Cerebellar cortex (tissue), 1 donor: ENCODE measurements at places on chromosomes 4 and X.

DNA sequence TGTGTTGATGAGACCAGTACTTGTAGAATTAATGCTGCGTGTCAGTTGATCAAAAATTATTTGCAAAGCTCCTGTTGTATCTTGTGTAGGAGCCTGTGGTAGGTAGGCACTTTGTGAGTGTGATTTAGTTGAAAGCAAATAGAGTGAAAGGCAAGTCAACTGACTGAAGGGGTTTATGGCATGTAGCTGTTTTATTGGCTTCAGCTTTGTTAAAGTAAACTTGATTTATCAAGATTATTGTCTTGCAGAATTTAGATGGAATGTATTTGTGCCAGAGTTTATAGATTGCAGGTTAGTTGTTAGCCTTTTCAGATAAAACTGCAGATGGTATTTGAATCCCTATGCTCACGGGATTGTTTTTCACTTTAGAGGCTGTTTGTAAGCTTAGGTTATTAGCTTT, 128.0 kb downstream of the FRAS1 start:
- DNase-seq, result no peak

DNA sequence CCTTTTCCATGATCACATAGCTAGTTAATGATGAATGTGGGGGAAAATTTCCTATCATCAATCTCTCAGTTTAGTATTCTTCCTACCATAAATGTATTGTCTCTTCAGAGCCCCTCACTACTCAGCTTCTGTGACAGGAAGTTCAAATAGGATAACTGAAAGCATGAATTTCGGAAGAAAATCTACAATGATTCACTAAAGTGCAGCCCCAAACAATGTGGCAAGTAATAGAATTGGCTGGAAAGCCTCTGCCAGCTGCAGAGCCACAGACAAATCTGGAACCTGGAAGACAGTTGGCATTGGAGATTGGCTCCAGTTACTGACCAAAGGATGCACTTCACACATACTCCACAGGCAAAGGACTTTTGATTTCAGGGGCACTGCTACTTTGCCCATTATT, 35.2 kb downstream of the EGF start:
- DNase-seq, result no peak

DNA sequence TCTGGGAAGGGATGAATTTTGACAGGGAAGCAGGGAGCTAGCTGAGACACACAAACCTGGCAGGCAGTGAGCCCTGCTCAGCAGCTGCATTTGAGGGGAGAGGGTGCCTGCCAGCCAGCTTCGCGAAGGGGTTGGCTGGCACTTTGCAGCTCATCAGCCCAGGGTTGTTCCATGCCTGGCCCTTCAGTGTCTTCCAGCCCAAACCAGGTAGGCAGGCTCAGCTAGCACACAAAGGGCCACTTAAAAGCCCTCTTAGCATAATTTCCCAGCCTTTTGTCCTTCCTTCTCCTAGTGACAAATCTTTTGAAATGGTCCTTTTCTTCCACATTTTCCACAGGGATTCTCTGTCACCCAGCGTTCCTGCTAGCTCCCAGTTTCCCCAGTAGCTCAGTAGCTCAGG, 4.3 kb upstream of the FRMPD3 start:
- DNase-seq, result no peak

- no peak for DNase-seq
Observed at GRCh38 chr4:121712001-121712651, 15.3 kb upstream of the ANXA5 start.

DNA sequence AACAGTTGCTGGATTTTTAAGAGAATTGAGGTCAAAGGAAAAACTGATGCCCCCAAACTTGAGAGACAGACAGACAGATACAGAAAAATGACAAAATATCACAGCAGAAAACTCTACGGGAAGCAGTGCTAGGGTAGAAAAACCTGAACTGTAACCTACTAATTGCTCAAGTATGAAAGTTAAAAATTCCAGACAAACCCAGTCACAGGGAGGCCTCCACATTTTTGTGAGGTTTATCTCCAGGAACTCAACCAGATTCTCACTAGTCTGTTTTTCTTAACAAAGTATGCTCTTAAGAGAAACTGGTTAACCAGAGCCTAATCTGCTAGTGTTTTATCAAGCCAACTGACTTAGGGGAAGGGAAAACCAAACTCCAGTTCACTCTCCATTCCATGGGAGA, 19.9 kb upstream of the PPP3CA start:
- DNase-seq, result no peak

DNA sequence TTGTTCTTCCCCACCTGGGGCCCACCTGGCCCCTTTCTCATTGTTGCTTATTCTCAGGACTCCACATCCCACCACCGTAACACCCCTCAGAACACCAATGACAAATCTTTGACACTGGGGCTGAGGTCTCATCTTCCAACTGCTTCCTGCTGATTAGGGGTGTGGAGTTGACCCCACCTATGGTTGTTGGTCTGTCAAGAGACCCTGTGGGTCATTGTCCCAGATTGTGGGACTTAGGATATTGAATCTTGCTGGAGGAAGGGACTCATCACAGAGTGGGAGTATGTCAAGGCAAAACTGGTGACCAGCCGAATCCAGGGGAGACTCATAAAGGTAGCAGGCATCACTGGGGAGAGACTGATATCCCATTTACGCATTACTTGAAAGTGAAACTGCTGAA, 140.2 kb upstream of the PLAC1 start:
- DNase-seq, result no peak

DNA sequence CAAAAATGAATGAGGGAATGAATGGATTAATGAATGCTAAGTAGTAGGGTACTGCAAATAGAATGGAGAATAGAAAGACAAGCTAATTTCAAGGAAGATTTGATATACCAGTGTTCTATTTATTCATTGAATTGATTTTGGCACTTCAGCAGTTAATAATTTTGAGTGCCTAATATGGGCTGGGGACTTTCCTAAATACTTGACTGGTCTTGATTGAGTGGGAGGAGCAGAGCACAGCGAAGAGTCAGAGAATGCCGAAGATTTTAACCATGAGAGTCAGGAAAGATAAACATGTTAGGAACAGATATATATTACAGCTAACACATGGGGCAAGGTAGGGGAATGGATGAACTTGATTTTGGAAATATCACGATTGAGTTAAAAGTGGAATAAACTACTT, 10.6 kb downstream of the IL15 start:
- no peak for DNase-seq

DNA sequence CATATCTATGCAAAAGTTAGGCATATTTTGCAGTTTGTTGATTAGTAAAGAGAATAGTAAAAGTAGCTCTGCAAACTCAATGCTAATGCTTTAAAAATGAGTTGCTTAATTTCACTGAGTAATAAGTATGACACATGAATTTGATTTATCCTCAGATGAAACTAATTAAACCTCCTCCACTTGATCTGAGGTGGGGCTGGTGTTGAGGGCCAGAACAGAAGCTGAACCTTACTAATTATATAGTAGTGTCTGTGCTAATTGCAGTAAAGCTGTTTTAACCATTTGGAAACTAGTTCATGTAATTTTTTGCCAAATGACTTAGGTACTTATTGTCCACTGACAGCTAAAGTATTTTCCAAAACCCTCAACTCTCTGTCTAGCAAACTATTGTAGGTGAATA, 7.7 kb upstream of the PGAM4 start:
- DNase-seq, result no peak

GRCh38 chrX:129529685-129530281, 6.5 kb upstream of the SMARCA1 start:
- no peak for DNase-seq

DNA sequence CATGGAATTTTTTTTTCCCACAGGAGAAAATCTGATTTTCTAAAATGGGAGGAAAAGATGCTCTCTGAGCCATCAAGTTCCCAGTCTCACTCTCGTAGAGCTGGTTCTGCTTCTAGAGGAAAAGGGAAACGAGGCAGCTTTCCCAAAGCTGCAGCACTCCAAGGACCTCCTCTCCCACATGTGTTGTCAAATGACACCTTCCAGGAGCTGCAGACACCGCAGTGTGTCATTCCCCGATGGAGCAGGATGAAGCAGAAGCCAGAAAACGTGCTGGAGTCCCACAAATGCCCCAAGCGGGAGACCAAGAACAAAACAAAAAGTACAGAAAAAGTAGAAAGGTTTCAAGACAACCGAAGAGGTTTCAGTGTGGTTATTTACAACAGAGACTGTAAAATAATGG, 348.1 kb downstream of the ARHGAP10 start:
- DNase-seq, result no peak

DNA sequence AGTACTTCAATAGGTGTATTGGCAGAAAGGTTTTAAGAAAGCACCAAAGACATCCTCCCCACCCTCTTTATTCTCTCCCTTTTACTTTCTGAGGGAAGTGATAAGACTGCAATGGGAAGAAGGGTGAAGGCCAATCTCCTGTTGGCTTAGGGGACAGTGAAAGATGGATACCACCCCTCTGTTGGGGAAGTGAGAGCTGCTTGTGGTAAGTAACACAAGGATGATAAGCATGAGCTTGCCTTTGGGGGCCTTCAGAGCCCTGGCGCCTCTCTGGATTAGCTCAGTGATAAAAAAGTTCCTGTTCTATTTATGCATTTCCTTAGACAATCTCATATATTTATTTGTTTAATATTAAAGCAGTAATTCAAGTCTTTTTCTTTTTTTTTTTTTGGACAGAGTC, 5.2 kb upstream of the KLF8 start:
- DNase-seq, result no peak

DNA sequence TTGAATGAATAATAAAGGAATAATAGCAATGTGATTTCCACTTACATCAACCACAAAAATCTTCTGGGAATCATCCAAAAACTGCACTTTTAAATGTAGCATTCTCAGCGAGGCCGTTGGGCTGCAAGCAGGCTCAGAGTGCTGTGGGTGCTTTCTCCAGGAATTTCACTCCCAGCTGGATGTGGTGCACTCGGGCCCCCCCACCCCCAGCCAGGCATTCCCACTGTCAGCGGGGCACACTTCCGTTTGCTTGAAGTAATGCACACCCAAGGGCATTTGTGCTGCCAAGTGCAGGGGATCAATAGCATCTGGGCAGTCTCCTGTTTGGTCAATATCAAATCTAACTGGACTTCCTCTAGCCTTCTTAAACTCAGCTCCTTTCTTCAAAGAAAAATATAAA, at the start of gene FRMD7:
TSS of gene FRMD7 (minus strand) at position 278 of the 400 bp plus-strand sequence. CDS start at position 102, 176 bp downstream.
- DNase-seq, result no peak

DNA sequence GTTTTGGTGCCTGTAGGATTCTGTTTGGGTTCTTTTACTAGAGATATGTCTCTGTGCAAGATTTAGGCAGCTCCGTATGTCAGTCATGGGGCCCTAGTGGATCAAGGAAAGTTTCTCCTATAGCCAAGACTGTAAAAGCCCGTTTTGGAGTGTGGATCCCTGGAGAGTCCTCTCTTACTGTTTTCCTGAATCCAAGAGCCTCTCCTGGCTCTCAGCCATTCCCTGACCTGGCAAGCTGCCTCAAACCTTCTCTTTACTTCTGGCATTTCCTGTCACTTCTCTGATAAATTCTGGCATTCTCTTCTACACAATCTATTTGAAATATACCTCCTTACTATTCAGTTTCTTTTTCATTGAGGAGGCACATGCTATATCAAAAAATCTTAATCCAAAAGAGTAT, 41.4 kb downstream of the DCAF12L2 start:
- DNase-seq, result no peak

DNA sequence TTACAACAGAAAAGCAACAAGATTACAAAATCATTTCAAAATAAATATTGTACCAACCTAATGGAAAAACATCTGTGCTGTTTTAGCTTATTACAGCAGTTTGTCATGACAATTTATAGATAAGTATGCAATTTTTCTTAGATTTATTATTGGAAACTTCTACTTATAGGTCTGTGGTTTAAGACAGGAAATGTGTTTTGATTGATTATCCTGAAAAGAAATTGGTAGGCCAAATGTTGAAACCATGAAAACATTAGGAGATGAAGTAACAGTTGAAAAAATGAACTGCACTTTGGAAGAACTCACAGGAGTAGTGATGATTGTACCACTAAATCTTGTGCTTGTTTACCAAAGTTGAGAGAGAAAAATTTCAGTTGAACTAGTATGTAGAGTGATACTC, 162.2 kb upstream of the GIMD1 start:
- DNase-seq, result no peak

- DNase-seq, result no peak
Observed at GRCh38 chrX:137151403-137151802, 117.6 kb upstream of the GPR101 start.

GRCh38 chr4:54165438-54165837, 63.7 kb upstream of the PDGFRA start:
- peak; percentile 3 for DNase-seq

DNA sequence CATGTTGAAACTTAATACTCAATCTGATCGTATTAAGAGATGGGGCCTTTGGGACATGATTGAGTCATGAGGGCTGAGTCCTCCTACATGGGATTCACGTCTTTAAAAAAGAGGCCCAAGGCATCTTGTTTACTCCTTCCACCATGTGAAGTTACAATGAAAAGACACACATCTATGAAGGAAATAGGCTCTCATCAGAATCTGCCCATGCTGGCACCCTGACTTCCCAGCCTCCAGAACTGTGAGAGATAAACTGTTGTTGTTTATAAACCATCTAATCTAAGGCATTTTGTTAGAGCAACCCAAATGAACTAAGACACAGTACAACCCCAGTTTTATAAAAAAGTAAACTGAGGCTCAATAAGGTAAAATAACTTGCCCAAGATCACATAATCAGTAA, 32.3 kb downstream of the PPP3CA start:
- no peak for DNase-seq

DNA sequence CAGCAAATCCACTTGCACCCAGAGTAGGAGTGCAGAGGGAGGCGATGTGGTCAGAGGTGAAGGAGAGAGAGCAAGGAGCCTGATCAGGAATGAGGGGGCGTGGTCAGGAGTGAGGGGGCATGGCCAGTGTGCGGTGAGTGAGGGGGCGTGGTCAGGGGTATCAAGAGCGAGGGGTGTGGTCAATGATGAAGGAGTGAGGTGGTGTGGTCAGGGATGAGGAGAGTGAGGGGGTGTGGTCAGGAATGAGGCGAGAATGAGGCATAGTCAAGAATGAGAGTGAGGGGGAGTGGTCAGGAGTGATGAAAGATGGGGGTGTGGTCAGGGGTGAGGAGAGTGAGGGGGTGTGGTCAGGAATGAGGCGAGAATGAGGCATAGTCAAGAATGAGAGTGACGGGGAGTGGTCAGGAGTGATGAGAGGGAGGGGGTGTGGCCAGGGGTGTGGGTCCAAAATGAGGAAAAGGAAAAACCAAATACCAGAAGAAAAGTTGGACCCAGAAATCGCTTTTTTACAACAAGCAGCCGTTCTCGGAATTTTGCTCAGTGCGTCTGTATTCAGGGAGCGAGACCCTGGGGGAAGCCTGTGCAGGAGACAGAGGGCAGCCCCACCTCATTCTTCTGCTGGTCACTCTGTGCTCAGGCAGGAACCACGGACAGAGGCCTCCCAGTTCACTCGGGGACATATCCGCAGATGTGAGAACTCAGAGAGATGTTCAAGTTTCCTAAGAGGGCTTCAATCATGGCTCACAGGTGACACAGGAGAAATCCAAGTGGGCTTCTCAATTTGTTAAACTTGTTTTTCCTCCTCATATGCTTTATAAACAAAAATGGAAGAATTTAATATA, 47.5 kb downstream of the MAGEA1 start:
- DNase-seq, result no peak

- peak; percentile 75 for DNase-seq
Observed at GRCh38 chr4:141011901-141012315, 121.4 kb downstream of the RNF150 start.

- DNase-seq, result no peak
Observed at GRCh38 chrX:53160297-53160983, 64.6 kb downstream of the KDM5C start.
